ENCODE measurements at places on chromosomes 2 and 18.

- DNase-seq = peak; percentile 34
Measured at GRCh38 chr2:100606726-100607343, 44.0 kb downstream of the PDCL3 start.

DNA sequence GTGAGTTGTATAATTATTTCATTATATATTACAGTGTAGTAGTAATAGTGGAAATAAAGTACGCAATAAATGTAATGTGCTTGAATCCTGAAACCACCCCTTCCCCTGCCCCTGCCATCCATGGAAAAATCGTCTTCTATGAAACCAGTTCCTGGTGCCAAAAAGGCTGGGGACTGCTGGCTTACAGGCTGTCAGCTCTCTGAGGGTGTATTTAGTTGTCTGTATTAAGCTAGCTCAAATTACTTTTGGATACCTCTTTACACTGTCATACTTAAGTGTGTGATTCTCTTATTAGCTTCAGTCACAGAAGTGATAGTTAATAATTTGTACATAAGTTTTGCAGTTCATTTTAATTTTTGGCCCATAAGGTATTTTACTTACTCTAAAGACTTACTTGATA, 29.6 kb downstream of the LCLAT1 start:
- DNase-seq = no peak

- no peak for DNase-seq
Measured at GRCh38 chr2:60324536-60324935, 228.9 kb downstream of the BCL11A start.

DNA sequence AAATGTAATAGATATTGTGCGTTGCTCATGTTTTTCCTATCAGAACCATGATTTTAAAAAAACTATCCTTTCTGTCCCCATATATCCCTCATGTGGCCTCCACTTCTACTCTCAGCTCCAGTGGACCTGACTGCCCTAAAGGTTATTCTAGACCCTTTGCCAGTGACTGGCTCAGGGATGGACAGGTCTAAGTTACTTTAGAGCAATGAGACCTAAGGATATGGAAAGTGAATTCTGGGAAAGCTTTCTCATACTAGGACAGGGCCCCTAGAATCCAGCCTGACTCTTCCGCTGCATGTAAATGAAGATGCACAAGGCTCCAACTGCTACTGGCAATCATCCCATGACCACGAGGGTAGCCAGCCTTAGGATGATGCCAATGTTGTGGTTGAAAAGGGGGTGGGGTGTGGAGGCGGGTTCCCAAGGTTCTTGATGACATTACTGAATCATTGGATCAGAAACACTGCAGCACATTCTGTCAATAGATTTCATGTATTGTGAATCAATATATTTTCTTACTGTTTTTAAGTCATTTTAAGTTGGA, 21.3 kb downstream of the C2orf69 start:
- peak; percentile 4 for DNase-seq

GRCh38 chr2:26850505-26850904, 2.6 kb downstream of the DPYSL5 start:
- no peak for DNase-seq

- DNase-seq = no peak
Measured at GRCh38 chr2:236366397-236366796, 102.2 kb upstream of the ASB18 start.

GRCh38 chr2:179311101-179311500, 46.5 kb upstream of the SESTD1 start:
- DNase-seq = no peak

- no peak for DNase-seq
Measured at GRCh38 chr2:36717603-36718266, 21.2 kb downstream of the VIT start.

DNA sequence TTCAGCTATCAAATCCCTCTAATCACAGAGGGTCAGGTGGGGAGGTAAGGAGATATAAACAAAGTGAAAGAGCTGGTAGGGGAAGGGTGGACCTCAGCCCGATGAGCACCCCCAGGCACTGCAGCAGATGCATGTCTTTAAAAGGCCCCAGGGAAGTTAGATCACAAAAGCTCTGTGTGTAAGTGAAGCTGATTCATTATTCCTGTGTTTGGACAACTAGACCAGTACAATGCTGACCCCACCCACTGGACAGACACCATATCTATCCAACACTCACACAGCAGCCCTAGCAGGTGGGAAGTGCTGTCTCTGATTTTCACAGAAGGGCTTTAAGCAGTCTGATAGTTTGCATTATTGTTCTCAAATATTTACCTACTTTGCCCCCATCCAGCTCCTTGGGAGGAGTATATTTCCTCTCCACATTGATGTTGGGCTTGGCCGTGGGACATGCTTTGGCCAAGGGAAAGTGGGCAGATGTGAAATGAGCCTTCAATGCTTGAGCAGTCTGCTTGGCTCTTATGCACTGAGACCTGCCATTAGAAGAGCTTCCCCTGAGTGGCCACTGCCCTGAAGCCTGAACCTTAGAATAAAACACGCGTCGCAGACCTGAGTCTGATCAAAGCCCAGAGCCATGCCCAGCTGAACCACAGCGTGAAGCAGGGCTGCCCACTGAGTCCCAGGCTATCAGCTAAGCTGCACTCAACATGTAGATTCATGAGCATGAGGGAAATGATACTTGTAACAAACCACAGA, 111.4 kb downstream of the COPS8 start:
- DNase-seq = peak; percentile 79

GRCh38 chr18:686339-687111, 25.9 kb downstream of the ENOSF1 start:
- peak; percentile 9 for DNase-seq

GRCh38 chr2:204827701-204828590, 282.7 kb downstream of the PARD3B start:
- no peak for DNase-seq

DNA sequence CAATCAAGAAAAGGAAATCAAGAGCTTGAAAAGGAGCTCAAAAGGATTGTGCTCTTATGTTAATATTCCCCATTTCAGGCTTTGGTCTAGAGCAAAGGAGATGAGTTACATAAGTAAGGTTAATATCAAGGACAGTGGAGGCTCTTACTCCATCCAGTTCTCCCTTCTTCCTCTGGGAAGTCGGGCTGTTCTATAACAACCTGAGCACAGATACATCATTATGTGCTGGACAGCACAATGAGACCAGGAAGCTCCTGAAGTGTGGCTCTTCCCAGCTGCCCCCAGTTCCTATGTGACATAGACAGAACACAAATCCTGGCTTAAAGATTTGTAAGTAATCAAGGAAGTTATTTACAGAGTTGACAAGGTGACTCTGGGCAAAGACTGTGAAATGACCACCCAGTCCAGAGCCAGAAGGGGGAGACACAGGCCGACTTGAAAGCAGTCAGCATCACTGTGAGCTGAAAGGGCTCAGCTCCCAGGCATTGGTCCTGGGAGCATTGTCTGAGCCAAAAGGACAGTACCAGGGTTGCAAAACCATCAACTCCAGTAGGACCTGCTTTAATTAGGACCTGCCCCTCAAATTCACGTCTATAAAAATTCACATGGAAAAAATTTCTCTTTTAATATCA, 917.6 kb upstream of the ACVR2A start:
- DNase-seq = peak; percentile 34

DNA sequence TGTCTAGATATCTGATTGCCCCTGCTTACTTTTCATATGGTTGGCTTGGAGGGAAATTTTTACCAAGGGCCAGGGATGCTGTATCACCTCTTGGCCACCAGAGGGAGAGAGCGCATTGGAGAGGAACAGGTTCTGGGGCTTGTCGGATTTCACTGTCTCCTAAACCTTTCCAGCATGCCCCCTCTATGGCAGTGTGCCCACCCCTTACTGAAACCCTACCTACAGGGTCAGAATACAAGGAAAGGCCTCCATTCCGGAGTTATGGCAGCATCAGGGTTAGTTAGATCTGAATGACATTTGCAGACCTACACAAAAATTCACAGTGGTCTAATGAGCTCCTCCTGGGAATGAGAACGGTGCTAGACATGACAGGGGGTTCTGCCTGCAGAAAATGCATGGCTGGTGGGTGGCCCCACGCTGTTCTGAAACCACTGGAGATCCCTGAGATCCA, 5.8 kb downstream of the SLC14A2 start:
- peak; percentile 41 for DNase-seq

DNA sequence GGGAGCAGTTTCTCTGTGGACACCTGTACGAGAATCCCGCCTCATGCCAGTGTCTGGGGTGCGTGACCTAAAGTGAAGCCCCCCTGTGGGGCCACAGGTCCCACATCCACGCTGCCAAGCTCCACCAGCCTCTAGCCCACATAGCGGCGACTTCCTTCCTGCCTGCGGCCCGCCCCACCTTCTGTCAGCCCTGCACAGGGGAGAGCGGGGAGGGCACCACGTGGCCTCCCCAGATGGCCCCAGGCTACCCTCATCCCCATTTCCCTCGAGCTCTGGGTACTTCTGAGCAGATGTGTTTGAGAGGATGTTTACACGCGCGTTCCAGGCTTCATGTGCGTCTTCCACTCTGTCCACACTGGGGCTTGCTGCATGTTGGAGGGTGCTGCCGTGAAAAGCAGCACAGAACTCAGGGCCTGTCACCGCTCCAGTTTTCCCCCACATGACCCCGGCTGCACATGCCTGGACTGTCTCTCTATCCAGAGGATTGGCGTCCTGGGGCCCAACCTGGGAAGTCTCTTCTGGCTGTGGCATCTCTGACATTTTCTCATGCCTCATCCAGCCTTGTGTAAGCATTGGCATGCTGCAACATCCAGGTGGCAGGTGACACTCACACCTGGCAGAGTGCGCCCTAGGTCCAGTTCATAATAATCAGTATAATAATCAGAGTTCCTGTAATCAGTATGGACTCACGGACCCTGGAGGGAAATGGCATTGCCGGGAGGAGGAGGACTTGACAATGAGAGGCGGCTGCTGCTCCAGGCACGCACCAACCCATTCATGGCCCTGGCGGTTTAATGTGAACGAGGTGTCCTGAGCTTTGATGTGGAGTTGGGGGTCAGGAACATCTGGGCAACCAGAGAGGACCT, 146.3 kb upstream of the TWIST2 start:
- no peak for DNase-seq

GRCh38 chr18:37539236-37539635, 26.4 kb downstream of the CELF4 start:
- no peak for DNase-seq

DNA sequence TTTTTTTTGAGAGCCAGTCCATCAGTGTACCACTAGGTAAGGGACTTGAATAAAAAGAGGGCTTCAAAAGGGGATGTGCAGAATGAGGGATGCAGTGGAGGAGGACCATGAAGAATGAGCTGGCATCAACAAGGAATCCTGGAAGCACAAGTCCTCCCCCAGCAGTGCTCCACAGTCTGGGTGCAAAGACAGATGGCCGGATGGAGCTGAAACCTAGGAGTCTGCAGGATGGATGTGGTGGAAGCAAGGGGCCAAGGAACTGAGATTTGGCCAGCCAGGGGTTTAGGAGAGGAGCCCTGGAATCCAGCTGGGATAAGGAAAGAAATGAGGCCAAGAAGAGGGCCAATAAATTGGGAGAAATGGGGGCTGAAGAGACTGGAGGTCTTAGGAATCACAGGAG, 51.8 kb upstream of the RAB6C start:
- DNase-seq = no peak

- peak; percentile 44 for DNase-seq
Measured at GRCh38 chr2:213281156-213281555, 3.1 kb upstream of the SPAG16 start.

- DNase-seq = no peak
Measured at GRCh38 chr2:159703491-159703890, 8.8 kb upstream of the MARCHF7 start.

DNA sequence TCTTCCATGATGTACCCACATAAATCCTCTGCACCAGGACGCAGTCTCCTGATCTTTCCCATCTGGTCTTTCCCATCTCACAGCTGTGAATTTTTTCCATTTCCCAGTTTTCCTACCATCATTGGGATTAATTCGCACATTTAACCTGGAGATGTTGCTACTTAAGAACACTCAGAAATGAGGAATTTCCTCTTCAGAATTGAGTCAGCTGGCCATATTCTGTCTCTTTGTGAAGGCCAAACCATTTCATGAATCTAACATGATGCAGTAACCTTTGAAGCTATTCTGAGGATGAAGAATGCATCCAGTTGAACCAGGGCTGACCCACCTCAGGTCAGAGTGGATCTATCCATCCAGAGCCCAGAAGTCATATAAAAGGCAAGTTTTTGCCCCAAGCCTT, 326.8 kb downstream of the SETBP1 start:
- DNase-seq = peak; percentile 50

DNA sequence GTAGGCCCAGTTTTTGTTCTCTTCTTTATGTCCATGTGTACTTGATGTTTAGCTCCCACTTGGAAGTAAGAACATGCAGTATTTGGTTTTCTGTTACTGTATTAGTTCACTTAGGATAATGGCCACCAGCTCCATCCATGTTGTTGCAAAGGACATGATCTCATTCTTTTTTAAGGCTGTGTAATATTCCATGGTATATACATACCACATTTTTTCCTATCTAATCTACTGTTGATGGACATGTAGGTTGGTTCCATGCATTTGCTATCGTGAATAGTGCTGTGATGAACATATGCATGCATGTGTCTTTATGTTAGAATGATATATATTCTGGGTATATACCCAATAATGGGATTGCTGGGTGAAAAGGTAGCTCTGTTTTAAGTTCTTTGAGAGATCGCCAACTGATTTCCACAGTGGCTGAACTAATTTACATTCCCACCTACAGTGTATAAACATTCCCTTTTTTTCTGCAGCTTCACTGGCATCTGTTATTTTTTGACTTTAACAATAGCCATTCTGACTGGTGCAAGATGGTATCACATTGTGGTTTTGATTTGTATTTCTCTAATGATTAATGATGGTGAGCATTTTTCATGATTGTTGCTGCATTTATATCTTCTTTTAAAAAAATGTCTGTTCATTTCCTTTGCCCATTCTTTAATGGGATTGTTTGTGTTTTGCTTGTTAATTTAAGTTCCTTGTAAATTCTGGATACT, 22.9 kb downstream of the LTBP1 start:
- DNase-seq = no peak

DNA sequence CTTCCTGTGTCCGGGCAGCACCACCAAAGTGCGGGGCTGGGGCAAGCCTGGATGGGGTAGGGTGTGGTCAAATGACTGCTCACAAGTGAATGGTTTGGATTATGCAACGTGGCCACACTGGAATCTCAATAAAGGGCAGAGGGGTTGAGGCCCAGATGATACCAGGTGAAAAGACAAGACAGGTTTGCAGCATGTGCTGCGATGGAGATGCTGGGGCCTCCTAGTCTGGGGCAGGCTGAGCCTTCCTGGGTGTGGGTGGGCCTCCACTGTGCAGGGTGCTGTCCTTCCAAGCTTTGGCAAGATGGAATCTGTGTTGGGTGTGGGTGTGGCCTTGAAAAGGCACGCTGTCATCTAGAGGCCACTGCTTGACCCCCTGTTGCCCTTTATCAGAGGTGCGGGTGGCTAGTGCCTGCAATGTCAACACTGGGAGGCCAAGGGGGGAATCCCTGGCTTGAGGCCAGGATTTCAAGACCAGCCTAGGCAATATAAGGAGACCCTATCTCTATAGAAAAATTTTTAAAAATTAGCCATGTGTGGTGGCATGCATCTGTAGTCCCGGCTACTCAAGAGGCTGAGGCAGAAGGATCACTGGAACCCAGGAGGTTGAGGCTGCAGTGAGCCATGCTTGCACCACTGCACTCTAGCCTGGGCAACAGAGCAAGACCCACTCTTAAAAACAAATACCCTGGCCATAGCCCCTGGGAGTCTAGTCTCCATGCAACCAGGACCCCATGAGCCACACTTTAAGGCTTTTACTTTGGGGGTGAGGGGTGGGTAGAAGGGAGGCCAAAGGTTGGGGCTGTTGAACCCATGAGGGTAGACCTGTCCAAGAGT, 13.8 kb downstream of the RRM2 start:
- no peak for DNase-seq
